NCI-H1048 (cell line): ENCODE measurements at places on chromosomes 6 and 20.

GRCh38 chr20:61749406-61750075 is 316.1 kb downstream of the TAF4 start:
- DNase-seq = no peak

DNA sequence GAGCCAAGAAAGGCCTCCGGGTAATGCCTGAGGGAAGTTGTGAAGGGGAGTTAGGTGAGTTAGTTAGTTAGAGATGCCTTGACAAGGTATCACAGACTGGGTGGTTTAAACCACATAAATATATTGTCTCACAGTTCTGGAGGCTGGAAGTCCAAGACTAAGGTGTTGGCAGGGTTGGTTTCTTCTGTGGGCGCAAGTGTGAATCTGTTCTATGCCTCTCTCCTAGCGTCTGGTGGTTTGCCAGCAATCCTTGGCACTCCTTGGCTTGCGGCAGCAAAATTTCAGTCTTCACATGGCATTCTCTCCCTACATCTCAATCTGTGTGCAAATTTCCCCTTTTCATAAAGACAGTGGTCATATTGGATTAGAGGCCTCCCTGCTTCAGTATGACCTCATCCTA is 29.7 kb upstream of the RANBP9 start:
- no peak for DNase-seq

GRCh38 chr6:124699038-124699437 is 263.2 kb upstream of the RNF217 start:
- no peak for DNase-seq

DNA sequence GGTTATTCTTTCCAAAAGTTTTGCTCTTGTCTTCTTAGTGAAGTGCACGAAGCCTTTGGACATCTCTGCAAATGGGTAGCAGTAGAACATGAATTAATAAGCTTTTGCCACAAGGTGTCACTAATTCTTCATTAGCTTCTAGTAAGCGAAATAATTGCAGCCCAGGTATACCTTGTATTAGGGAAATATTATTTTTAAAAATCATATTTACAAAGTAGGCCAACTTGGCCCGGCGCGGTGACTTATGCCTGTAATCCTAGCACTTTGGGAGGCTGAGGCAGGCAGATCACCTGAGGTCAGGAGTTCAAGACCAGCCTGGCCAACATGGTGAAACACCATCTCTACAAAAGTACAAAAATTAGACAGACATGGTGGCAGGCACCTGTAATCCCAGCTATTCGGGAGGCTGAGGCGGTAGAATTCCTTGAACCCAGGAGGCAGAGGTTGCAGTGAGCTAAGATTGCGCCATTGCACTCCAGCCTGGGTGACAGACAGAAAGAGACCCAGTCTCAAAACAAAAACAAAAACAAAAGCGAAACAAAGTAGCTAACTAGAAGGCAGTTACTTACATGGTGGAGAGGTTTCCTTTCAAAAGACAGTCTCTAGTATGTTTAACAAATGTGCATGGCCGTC is 8.8 kb upstream of the RSPH3 start:
- no peak for DNase-seq

- no peak for DNase-seq
Measured at GRCh38 chr6:138012682-138013081, 94.5 kb downstream of the PERP start.

DNA sequence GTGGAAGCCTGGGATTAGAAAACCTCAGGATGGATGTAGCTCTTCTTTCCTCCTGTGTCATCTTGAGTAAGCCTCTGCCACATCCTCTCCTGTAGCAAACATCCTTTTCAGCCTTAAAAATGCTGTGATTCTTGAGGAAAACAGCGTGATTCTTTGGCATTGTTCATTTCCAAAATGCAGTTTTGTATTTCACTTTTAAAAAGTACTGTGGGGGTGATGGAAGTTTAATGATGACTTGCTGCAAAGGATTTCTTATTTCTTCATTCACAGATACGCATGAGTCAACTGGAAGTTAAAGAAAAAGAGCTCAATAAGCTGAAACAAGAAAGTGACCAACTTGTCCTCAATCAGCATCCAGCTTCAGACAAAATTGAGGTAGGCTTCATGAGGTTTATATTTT is 23.9 kb upstream of the SNRNP48 start:
- DNase-seq = no peak

DNA sequence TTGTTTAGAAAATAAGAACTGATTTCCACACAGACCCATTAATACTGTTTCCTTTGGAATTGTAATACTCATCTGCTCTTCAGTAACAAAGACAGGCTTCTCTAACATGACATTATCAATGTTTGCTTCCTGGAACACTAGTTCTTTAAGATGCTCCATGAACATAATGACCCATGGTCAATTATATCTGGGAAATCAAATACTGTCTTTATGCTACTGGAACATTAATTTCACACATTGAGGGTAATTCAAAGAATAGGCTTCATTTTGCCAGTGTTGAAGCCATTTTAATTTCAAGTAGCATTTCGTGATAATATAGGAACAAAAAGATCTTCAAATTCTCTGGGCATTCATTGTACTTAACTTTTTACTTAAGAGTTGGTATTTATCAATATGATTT is 80.9 kb downstream of the OPN5 start:
- DNase-seq = no peak

DNA sequence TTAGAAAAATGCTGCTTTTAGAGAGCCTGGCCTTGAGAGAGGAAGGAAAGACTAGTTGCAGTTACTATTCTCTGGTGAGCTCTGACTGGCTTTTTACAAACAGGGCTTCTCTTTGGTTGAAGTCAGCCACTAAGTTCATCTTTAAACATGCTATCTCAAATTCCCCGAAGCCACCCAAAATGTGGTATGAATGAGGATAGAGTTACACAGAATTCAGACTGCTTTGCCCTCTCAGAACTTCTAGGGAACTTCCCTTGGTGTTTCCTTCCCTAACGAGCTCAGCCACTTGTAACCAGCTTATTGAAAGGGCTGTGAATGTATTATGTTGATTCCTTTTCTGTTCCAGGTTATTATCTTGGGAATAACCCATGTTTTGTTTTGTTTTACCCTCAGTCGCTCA is 73.5 kb downstream of the EFHC1 start:
- no peak for DNase-seq

DNA sequence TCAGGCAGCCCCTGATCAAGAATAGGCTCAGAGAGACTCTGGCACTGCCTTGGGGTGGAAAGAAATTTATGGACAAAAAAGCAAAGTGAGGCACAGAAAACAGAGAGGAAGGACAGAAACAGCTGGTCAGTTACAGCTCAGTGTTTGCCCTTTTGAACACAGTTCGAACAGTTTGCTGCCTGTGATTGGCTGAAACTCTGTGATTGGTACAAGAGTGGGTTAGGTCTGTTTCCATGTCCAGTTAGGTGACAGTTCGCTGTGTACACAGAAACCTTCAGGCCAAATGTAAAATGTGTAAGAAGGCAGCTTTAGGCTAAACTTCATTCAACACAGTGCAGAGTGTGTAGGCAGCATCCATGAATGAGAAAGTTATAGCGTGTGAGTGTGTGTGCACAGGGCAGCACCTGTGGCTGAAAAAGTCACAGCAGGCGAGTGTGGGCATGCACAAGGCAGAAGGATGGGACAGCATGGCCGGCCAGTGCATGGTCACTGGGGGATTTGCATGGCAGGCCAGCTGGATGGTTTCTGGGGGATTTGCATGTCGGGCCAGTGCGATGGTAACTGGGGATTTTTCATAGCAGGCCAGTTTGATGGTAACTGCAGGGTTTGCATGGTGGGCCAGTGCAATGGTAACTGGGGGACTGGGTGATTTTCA is 75.4 kb upstream of the FRMD1 start:
- DNase-seq = no peak

DNA sequence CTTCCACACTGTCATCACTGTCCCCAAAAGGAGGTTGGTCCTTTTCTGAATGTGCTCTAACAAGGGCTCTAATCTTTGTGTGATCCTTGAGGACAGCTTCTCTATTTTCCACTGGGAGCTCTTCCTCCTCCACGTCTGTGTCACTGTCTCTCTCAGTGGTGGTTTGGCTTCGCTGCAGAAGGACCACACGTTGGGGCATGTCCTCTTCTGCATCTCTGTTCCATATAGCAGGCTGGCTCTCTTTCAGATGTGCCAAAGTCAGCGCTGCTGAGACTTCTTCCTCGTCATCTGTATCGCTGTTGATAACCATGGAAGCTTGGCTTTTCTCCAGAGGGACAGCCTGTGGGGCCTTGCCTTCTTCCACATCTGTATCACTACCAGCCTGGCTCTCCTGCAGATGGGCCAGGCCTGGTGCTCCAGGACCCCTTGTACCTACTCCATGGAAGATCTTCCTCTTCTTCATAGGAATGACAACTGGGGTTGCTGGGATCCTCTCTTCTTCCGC is 4.6 kb downstream of the MDC1 start:
- no peak for DNase-seq

- DNase-seq = no peak
Measured at GRCh38 chr6:109715616-109716015, 24.5 kb downstream of the FIG4 start.

- no peak for DNase-seq
Measured at GRCh38 chr6:116268589-116269293, 11.0 kb downstream of the TSPYL1 start.

- DNase-seq = no peak
Measured at GRCh38 chr6:19812512-19813119, 24.6 kb upstream of the ID4 start.

DNA sequence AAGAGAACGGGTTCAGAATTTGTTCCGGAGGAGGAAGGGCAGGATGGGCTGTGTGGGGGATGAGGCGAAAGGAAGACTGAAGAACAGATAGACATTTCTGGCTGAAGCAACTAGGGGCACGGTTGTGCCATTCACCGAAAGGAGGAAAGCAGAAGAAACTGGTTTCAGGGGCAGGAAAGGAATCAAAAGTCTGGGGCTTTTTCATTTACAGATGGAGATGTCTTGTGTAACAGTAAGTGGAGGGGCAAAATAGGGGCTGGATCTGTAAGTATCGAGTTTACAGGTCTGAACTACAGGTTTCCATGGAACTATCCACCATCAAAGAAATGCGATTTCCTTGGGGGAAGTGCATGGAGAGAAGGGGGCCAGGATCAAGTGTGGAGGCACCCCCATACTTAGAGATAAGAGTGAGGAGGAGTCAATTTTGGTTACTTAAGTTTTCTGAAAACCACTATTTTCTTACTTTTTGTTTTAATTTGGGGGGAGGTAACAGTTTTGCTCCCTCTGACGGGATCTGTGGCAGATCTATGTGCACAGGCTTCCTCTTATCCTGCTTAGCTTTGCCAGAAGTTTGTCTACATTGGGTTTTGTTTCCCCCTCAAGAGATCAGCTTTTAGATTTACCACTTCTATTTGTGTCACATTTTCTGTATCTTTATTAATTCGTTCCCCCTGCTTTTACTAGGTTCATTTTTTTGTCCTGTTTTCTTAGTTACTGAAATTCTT is 120.1 kb downstream of the SLC23A2 start:
- no peak for DNase-seq

DNA sequence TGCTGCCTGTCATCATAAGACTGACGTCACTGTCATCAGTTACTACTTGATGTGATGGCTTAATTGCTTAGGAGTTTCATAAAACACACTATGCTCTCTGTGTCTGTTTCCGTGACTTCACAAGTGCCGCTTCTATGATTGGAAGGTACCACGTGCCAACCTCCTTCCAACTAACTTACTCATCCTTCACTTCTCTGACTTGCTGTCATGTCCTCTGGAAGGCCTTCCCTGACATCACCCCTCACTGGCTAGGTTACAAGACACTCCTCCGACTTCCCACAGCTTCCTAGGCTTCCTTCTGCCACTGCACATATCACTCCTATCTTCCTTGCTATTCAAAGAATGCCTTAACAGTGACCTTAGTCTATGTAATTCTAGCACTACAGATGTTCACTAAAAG is 20.4 kb downstream of the SERINC3 start:
- DNase-seq = no peak

DNA sequence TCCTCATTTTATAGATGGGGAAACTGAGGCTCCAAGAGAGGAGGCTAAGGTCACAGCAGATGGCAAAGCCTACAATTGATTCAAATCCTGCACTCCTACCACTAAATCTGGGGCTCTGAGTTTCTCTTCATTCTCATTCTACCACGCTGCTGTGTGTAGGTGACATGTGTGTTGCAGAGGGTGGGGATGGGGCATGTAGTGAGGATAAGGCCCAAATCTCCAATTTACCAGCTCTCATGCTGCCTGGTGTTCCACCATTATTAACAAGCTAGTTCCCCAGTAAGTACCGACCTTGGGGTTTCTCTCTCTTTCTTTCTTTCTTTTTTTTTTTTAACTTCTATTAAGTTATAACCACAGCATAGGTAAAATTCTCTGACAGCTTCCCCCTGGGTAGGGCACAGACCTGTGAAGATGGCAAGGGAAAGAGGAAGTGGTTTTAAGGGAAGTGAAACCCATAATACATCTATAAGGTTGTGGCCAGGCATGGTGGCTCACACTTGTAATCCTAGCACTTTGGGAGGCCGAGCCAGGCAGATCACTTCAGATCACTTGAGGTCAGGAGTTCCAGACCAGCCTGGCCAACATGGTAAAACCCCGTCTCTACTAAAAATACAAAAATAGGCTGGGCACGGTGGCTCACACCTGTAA is 13.0 kb upstream of the MATN4 start:
- DNase-seq = no peak

DNA sequence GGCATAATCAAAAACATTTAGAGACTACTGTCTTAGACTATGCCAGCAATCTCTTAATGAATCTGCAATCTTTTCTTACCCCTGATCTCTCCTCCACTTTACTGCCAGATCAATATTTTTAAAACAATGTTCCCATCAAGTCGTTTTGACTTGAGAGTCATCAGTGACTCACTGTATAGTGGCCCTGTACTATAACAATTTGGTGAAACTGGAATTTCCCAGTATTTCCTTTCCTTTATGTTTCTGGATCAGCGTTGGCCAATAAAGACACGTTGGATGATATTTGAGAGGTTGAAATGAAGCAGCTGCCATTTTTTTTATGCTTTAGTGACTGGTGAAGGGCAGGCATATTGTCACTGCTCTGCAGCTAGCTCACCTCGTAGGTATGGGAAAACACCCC is 10.1 kb upstream of the SMIM13 start:
- no peak for DNase-seq

DNA sequence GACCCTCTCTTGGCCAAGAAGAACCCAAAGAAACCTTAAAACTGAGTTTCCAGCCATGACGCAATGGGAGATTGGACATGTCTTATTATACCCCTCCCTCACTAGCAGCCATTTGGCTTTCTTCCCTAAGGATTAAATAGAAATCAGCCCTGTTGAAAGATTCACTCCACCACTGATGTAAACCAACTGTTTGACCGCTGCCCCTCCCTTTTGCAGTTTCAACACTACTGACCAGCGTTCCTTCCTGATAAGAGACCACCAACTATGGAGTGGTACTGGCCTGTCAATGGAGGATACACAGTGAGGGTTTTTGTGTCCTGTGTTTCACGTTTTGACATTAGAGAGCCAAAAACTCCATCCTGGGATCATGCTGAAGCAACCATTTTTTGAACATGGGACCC is 53.2 kb upstream of the CD2AP start:
- no peak for DNase-seq

DNA sequence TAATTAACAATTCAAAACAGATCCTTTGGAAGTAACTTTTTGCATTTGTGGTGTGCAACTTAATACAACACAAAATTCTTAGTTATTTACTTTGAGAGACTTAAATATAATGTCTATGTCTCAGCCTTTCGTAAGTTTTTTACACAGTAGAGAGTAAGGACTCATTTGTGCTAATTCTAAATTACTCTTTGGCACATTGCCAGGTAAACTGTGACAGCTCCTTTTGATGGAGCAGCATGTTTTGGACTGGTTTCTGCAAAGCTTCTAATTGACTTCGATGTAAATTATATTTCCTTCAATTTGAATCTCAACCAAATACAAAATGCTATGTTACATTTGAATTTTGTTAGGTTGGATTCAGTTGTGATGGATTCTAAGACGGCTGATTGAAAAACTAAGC is 450.7 kb upstream of the OPRM1 start:
- DNase-seq = no peak
